ENCODE measurements at places on chromosomes 2 and 18. TPM values are rescaled to one million over a fixed set of nuclear protein-coding genes. Genes with fewer than 3 reads are reported as not detected.

GRCh38 chr2:162824304-162824703 lies 14.3 kb downstream of the KCNH7 start:
- no peaks in the 10 kb centered on the region for H3K27me3 ChIP-seq
- no peak for DNase-seq
- no peaks in the 10 kb centered on the region for H3K36me3 ChIP-seq
- H3K4me3 ChIP-seq = no peak overlapping the region
- no peaks in the 10 kb centered on the region for H3K4me1 ChIP-seq
- H3K27ac ChIP-seq = no peak overlapping the region

DNA sequence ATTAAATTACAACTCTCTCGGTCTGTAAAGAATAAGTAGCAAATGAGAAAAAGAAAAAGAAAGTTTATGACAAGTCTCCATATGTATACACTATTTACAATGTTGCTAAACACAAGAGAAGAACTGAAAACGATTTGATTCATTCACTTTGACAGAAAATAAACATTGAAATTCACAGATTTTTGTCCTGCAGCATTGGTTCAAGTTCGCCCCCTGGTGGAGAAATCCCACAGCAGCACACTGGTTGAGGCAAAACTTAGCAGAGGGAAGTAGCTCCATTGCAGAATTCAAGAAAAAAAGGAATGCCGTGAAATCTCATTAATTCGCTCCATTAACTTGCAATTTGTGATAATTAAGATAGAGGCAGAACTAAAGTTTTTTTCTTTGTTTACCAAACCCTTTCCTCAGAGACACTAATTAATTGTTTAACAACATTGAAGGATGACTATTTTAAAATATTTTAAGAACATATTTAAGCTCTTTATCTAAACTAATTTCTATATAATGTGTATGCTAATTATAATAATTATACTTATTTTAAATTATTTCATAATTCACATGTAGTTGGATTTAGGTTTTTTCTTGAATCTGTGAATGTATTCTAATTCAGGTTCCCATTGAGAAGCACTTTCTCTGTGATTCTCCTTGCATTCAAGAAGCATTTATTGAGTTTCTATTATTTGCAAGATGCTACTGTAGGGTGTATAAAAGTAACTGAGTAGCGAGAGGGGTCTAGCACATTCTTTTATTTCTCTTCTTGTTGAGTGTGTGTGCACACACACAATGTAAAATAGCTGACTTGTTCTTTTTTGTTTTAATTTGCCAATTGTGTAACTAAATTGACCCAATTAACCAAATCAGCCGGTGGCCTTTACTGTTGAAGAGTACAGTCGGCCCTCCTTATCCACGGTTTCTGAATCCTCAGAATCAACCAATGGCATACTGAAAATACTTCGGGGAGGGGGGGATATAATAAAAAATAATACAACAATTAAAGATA lies 74.1 kb downstream of the COL4A3 start:
- H3K4me3 ChIP-seq = no peak overlapping the region
- H3K27me3 ChIP-seq = no peaks in the 10 kb centered on the region
- no peaks in the 10 kb centered on the region for H3K36me3 ChIP-seq
- DNase-seq = peak; percentile 40
- H3K4me1 ChIP-seq = no peaks in the 10 kb centered on the region

GRCh38 chr2:57373530-57373929 lies 673.1 kb upstream of the VRK2 start:
- no peaks in the 10 kb centered on the region for H3K4me1 ChIP-seq
- DNase-seq = no peak
- H3K36me3 ChIP-seq = no peaks in the 10 kb centered on the region

GRCh38 chr18:40824291-40824690 lies 1130.7 kb upstream of the PIK3C3 start:
- H3K4me1 ChIP-seq = no peaks in the 10 kb centered on the region
- H3K4me3 ChIP-seq = no peak overlapping the region
- no peaks in the 10 kb centered on the region for H3K27me3 ChIP-seq
- H3K27ac ChIP-seq = no peak overlapping the region
- DNase-seq = no peak
- H3K36me3 ChIP-seq = no peaks in the 10 kb centered on the region

GRCh38 chr2:23614701-23615100 lies 229.7 kb downstream of the KLHL29 start:
- peak; percentile 9 for DNase-seq

DNA sequence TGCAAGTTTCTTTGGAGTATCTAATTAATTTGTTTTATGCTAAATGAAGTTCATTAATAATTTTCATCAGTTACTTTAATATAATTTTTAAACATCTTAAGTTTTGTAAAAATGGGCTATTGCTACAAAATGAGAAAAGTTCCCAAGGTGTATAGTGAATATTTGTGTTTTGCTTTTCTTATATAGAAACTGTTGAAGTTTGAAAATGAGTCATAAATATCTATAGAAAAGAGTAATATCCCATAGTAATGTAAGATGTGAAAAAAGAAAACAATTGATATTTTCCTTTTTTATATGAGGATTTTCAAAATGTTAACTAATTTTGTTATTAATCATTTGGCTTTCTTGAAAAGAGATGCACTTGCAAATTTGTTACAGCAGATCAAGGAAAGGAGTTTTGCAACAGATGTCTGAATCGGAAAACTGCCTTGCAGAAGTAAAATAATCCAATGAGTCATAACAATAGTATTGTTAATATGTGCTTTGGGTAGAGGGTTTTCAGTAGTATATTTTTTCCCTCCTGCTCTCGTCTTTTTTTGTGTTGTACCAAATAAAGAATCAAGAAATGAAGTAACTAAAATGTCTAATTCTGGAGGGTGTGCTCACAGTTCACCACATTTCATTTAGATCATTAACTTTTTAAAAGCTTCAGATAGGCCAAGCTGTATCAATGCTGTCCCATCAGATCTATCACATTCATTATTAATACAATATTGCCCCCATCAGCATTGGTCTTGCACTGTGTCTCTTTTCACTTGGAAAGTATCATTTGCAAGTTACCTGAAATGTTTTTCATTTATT lies 15.5 kb downstream of the DUSP19 start:
- H3K27ac ChIP-seq = no peak overlapping the region
- DNase-seq = no peak
- no peak overlapping the region for H3K4me3 ChIP-seq
- no peaks in the 10 kb centered on the region for H3K27me3 ChIP-seq

GRCh38 chr2:159515441-159515840 lies 100.9 kb downstream of the BAZ2B start:
- H3K4me1 ChIP-seq = peaks cover 20% of the 10 kb centered on the region
- DNase-seq = no peak
- H3K4me3 ChIP-seq = peak overlapping the region; percentile 79
- no peaks in the 10 kb centered on the region for H3K27me3 ChIP-seq
- peak overlapping the region; percentile 75 for H3K27ac ChIP-seq
- peaks cover 3% of the 10 kb centered on the region for H3K36me3 ChIP-seq

- no peak overlapping the region for H3K4me3 ChIP-seq
- H3K36me3 ChIP-seq = no peaks in the 10 kb centered on the region
- peaks cover 5% of the 10 kb centered on the region for H3K4me1 ChIP-seq
- H3K27me3 ChIP-seq = no peaks in the 10 kb centered on the region
Observed at GRCh38 chr2:122737429-122738077, 982.1 kb downstream of the TSN start.

GRCh38 chr2:102620332-102620731 lies 979 bp downstream of the SLC9A2 start:
- H3K36me3 ChIP-seq = no peaks in the 10 kb centered on the region
- H3K4me1 ChIP-seq = peaks cover 13% of the 10 kb centered on the region
- DNase-seq = no peak
- peaks cover 62% of the 10 kb centered on the region for H3K27me3 ChIP-seq
- no peak overlapping the region for H3K27ac ChIP-seq
- peak overlapping the region; percentile 54 for H3K4me3 ChIP-seq

DNA sequence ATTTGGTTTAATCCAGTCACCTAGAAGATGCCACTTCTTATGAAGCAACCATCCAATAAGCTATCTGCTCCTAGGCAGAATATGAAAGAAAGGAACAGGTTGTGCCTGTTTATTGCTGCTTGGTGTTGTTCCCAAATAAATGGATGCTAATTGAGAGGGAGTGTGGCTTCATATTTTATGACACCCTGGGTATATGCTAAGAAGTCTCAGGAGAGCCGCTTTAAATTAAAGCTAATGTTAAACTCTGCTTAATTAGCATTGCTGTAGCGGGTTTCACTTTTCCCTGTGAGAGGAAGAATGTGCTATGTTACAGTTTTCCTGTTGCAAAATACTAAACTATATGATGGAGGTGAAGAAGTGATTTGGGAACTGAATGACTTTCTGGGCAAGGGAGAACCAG lies 48.7 kb upstream of the TANK start:
- peaks cover 5% of the 10 kb centered on the region for H3K27me3 ChIP-seq
- no peak overlapping the region for H3K27ac ChIP-seq
- no peaks in the 10 kb centered on the region for H3K4me1 ChIP-seq
- DNase-seq = no peak
- no peaks in the 10 kb centered on the region for H3K36me3 ChIP-seq
- no peak overlapping the region for H3K4me3 ChIP-seq

DNA sequence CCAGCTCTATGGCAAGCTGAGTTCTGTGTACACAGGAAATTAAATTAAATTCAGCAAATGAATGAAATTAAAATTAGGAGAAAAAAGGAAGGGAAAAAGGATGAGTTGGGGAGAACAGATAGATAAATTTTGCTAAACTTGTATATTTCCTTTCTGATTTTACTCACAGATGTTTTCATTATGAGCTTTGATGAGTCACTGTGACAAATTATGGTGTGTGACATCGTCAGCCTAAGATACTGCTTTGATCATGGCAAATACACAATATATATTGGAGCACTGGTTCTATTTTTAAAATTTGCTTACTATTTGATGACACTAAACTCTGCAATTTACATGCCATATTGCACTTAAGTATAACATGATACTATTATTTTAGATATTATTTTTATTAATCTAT lies 464.6 kb upstream of the SPHKAP start:
- H3K4me3 ChIP-seq = no peak overlapping the region
- no peaks in the 10 kb centered on the region for H3K27me3 ChIP-seq
- no peak for DNase-seq
- H3K27ac ChIP-seq = no peak overlapping the region
- H3K4me1 ChIP-seq = no peaks in the 10 kb centered on the region

GRCh38 chr18:12393998-12394397 lies 13.7 kb upstream of the PRELID3A start:
- H3K4me3 ChIP-seq = no peak overlapping the region
- H3K4me1 ChIP-seq = peaks cover 5% of the 10 kb centered on the region
- H3K27me3 ChIP-seq = peaks cover 10% of the 10 kb centered on the region
- no peaks in the 10 kb centered on the region for H3K36me3 ChIP-seq
- no peak for DNase-seq

- H3K27ac ChIP-seq = peak overlapping the region; percentile 89
Observed at GRCh38 chr2:24489465-24490180, 1.4 kb upstream of the NCOA1 start.

DNA sequence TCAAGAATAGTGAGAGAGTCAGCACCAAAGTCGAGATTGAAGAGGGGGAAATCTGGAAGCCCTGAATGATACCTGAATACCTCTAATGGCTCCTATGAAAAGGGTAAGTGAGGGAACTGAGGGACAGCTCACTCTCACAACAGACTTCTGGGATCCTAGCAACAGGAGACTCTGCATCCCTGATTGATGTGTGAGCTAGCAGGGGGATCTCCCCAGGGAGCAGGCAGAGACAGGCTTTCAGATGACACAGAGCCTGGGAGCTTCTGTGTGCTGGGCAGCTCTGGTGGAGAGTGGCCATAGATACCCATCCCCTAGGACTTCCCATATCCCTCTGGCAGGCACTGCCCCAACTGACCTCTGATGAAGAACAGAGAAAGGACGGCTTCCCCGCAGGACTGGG lies 206.2 kb downstream of the EXOC6B start:
- H3K27me3 ChIP-seq = no peaks in the 10 kb centered on the region
- no peak overlapping the region for H3K4me3 ChIP-seq
- H3K36me3 ChIP-seq = peaks cover 25% of the 10 kb centered on the region
- peaks cover 2% of the 10 kb centered on the region for H3K4me1 ChIP-seq

DNA sequence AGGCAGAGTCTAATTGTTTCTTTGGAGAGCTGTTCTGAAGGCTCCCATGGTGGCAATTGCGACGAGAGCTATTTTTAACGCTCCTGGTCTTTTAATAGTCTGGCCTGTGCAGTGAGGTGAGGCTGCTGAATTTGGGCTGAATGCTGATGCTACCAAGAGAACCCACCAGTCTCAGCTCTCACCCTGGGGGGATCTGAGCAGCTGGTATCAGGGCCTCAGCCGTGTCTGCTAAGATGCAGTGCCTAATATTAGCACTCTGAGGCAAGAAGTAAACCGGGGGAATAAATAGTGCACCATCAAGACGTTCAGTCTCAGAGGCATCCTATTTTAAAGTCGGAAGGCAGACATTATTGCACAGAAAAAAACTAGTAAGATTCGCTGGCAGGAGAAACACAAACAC lies 214.8 kb upstream of the PID1 start:
- H3K27ac ChIP-seq = no peak overlapping the region
- no peaks in the 10 kb centered on the region for H3K27me3 ChIP-seq
- no peak overlapping the region for H3K4me3 ChIP-seq
- DNase-seq = no peak

- H3K27me3 ChIP-seq = peaks cover 18% of the 10 kb centered on the region
- H3K27ac ChIP-seq = no peak overlapping the region
- H3K4me1 ChIP-seq = no peaks in the 10 kb centered on the region
- no peaks in the 10 kb centered on the region for H3K36me3 ChIP-seq
- no peak for DNase-seq
Observed at GRCh38 chr2:41907771-41908207, 140.0 kb upstream of the PKDCC start.

DNA sequence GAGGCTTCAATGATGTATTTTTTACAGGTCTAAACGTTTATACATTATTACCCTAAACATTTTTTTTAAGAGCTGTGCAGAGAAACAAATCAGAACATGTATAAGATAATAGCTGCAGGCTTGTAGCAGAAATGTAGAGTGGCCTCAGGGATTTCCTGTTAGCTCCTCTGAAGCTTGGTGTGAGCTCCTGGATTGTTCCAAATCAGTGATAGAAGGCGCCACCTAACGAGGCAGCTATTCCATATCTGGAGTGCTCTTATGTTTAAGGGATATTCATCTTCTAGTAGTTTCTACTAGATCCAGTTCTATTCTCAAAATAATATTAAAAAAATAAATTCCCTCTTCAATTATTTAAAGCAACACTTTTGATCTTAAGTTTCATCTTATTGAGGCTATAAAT lies 93.1 kb downstream of the LRP1B start:
- H3K27ac ChIP-seq = no peak overlapping the region
- H3K4me1 ChIP-seq = no peaks in the 10 kb centered on the region
- no peaks in the 10 kb centered on the region for H3K27me3 ChIP-seq
- DNase-seq = no peak

- no peaks in the 10 kb centered on the region for H3K27me3 ChIP-seq
- no peak overlapping the region for H3K27ac ChIP-seq
- H3K4me3 ChIP-seq = no peak overlapping the region
- no peak for DNase-seq
Observed at GRCh38 chr2:137220438-137220993, 455.2 kb downstream of the THSD7B start.

The AMER3 gene
- total RNA-seq = not detected

The DNAH7 gene
- total RNA-seq = not detected
